ENCODE measurements at places on chromosomes 7 and 10. TPM values are rescaled to one million over a fixed set of nuclear protein-coding genes. Genes with fewer than 3 reads are reported as not detected.

DNA sequence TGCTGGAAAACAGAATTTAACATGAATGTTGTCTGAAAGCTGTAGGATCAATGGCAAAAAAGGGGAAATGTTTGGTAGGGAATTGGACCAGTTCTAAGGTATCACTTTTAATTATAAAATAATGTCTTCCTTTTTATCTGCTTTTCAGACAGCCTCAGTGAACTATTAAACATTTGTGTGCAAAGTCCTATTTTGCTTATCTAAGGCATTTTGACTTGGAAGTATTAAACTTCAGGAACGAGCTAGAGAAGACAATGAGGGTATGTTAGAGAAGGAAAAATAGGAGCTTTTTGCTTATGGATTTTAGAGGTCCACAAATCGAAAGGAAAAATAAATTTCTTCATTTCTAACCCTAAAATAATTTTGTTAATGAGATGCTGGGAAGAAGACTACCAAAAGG lies 63.3 kb downstream of the PODXL start:
- H3K27ac ChIP-seq: no peak overlapping the region
- H3K4me1 ChIP-seq: no peaks in the 10 kb centered on the region

DNA sequence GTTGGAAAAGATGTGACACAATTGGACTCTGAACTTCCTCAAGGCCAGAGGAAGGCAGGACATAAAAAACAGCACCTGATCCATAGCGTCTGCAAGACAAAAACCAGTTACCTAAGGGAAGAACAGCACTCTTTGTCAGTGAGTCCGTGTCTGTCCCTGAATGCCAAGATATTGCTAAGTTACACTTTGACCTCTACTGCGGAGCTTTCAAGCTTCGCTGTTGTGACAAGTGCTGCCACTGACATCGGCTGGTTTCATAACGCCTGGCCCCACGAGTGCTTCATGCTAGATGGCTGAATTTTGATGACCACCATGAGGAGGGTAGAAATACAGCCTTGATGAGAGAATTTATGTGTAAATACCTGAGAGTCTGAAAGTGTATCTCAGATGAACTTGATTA lies 49.7 kb upstream of the JAZF1 start:
- H3K4me1 ChIP-seq: no peaks in the 10 kb centered on the region
- DNase-seq: no peak
- no peaks in the 10 kb centered on the region for H3K27me3 ChIP-seq
- H3K36me3 ChIP-seq: no peaks in the 10 kb centered on the region

GRCh38 chr10:43173120-43173519 lies 34.9 kb downstream of the CSGALNACT2 start:
- no peak overlapping the region for H3K27ac ChIP-seq
- no peak for DNase-seq
- H3K36me3 ChIP-seq: peaks cover 14% of the 10 kb centered on the region
- no peak overlapping the region for H3K4me3 ChIP-seq

DNA sequence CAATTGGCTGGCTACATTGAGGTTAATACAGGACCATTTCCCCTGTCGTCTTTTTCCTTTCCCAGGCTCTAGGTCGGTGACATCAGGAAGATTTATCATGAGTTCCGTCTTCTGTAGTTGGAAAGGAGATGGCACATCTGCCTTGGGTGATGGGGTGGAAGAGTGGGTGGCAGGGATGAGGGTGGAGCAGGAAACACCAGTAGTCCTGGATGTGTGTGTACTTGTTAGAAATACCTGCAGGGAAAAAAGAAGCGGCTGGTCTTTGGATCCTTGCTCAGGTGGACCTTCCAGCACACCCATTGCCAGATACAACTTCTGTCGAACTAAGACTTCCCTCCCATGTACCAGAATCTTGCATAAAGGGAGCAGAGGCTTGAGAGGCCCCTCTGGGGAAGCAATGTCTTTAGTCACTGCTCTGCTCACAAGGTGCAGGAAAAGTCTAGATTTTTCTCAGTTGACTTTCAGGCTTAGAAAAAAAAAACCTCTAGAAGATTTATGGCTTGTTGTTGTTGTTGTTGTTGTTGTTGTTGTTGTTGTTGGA lies 516.8 kb upstream of the GALNT17 start:
- H3K27me3 ChIP-seq: no peaks in the 10 kb centered on the region
- no peaks in the 10 kb centered on the region for H3K36me3 ChIP-seq
- H3K4me1 ChIP-seq: peaks cover 8% of the 10 kb centered on the region
- no peak overlapping the region for H3K27ac ChIP-seq
- H3K4me3 ChIP-seq: no peak overlapping the region

DNA sequence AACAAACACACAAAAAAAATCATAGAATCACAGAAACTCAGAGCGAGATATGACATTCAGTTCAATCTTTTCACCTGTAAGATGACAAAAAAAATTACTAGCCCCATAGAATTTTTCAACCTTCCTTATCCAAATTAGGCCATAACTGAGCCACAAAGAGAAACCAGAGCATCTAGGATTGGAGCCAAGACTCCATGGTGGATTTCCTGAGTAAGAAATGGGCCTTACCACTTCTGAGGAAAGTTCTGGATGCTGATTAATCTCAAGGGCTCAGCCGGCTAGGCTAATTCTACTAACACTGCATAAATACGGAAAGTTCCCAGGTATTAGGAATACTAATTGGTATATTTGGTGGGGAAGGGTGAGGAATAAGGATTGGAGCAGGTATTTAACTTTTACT lies 16.8 kb downstream of the LIPM start:
- H3K27me3 ChIP-seq: no peaks in the 10 kb centered on the region
- no peak overlapping the region for H3K27ac ChIP-seq
- peak; percentile 70 for DNase-seq
- H3K4me3 ChIP-seq: no peak overlapping the region
- no peaks in the 10 kb centered on the region for H3K36me3 ChIP-seq

DNA sequence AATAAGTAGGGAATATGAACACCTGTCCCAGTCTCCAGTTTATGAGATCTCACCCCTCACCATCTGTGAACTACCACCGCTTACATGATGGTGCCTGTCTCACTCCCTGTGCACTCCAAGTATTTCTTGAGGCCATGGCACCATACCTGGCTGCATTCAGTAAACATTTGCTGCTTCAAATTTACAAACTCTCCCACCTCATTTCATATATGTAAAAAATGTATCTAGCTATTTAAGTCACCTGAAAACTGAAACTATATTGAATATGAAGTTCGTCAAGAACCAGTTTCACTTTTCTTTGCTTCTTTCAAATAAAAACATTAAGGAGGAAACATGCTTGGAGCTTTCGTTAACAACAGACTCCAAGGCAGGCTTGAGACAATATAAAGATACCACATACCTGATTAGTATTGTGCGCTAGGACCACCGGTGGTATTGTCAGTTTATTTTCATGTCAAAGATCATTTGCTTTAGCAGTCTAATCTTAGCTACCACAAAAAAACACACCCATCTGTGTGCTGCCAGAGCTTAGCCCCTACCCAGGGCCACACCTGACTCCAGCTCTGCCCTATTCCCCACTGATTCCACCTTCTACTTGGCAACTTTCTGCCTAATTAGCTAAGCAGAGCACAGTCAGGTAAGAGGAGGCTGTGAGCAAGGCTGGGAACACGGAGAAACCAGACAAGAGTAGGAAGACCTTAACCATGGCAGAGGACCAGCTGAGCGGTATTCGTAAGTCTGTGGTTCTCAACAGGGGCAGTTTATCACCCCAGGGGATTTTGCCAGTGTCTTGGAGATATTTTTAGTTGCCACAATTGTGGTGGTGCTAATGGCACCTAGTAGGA lies 92.0 kb downstream of the ZFAND4 start:
- no peak for DNase-seq
- H3K27ac ChIP-seq: no peak overlapping the region
- H3K36me3 ChIP-seq: no peaks in the 10 kb centered on the region
- H3K27me3 ChIP-seq: no peaks in the 10 kb centered on the region
- no peaks in the 10 kb centered on the region for H3K4me1 ChIP-seq

- no peak overlapping the region for H3K4me3 ChIP-seq
- no peaks in the 10 kb centered on the region for H3K27me3 ChIP-seq
- H3K4me1 ChIP-seq: peaks cover 9% of the 10 kb centered on the region
These were observed 275.2 kb downstream of the POU6F2 start for GRCh38 chr7:39252916-39253315.

- H3K36me3 ChIP-seq: no peaks in the 10 kb centered on the region
- no peak overlapping the region for H3K4me3 ChIP-seq
- H3K4me1 ChIP-seq: peaks cover 6% of the 10 kb centered on the region
- no peaks in the 10 kb centered on the region for H3K27me3 ChIP-seq
- DNase-seq: no peak
These were observed 77.2 kb upstream of the PDGFA start for GRCh38 chr7:596819-597182.

PTPRZ1 gene
- 1.6 TPM for total RNA-seq

DNA sequence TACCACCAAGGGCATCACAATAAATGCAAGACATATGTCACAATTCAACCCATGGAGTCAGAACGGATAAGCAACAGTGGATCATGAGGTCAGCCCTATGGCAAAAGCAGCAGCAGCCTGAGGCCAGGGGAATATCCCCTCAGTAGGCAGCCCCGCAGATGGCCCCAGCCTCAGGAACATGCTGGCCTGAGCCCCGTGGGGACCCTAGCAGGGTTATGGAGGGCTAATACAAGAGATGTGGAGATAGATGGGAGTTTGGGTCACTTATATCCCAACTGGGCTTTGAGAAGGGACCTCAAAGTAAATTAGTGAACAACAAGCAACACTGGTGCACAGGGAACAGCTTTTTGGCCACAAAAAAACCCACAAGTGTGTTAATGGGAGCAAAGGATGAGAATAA lies 9.1 kb downstream of the TMEM72 start:
- no peaks in the 10 kb centered on the region for H3K36me3 ChIP-seq
- H3K4me1 ChIP-seq: no peaks in the 10 kb centered on the region
- H3K4me3 ChIP-seq: no peak overlapping the region
- H3K27me3 ChIP-seq: peaks cover 8% of the 10 kb centered on the region
- DNase-seq: no peak
- no peak overlapping the region for H3K27ac ChIP-seq

All from astrocyte (in vitro differentiated cells and primary cell).